ENCODE measurements at places on chromosomes 13 and 19.

GRCh38 chr19:9917321-9917720 lies 19.0 kb downstream of the OLFM2 start:
- peak; percentile 69 for DNase-seq

GRCh38 chr13:69970520-69970919 lies 137.1 kb upstream of the ATXN8OS start:
- DNase-seq: no peak

- no peak for DNase-seq
Observed at GRCh38 chr19:1959928-1960589, 19.1 kb downstream of the CSNK1G2 start.

DNA sequence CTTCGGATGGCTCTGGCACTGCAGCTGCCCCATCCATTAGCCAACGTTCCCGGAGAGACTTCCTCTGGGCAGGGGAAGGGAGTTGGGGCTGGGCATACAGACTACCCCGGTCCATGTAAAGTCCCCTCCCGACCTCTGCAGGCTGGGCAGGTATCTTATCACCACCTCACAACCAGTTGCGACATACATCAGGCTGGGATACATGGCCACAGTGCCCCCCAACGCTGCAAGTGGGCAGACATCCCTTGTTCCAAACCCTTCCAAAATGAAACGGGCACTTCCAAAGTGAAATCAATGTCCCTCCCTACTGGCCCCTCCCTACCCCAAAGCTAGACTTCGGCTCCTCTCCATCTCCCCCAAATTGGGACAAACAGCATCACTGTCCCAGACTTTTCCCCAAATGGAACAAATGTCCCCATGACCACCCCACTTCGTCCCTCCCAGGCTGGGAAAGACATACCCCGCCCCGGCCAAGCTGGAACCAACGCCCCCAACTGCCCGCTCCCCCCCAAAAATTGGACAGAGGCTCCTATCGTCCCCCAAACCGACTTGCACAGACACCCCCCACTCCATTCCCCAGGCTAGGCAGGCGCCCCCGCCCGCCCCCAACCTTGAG lies 5.0 kb downstream of the PALM3 start:
- DNase-seq: no peak

- DNase-seq: no peak
Observed at GRCh38 chr19:49683814-49684250, 5.6 kb upstream of the ADM5 start.

GRCh38 chr19:40139533-40140287 lies 49.0 kb upstream of the ZNF780A start:
- peak; percentile 34 for DNase-seq

- DNase-seq: no peak
Observed at GRCh38 chr19:11704626-11705025, 34.1 kb downstream of the ZNF823 start.

Data from HAP-1 (cell line).